ENCODE measurements at places on chromosomes 2 and 18.

DNA sequence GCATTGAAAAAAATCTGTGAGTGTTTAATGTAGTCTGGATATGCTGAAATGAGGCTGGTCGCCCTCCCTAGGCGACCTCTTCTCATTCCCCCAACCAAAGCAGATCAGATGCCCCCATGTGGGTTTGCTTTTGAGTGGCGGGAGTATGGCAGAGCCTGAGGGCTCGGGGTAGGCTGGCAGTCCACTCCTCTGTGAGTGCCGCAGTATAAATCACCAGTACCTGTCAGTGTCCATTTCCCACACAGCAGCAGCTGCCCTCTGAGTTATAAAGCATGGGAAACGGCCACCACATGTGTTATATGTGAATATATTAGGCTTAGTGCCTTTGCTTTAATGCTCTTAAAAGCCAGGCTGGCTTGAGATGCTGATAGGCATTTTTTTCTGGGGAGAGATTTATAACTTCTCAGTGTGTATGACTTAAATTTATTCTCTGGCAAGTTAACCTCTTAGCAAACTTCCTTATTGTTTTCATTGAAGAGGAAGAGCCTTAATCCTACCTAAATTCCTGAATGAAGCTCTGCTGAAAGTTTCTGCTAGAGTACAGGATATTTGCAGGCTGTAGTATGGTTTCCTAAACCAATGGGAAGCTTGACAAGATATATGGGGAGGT lies 3.8 kb downstream of the DCC start:
- DNase-seq, result no peak

DNA sequence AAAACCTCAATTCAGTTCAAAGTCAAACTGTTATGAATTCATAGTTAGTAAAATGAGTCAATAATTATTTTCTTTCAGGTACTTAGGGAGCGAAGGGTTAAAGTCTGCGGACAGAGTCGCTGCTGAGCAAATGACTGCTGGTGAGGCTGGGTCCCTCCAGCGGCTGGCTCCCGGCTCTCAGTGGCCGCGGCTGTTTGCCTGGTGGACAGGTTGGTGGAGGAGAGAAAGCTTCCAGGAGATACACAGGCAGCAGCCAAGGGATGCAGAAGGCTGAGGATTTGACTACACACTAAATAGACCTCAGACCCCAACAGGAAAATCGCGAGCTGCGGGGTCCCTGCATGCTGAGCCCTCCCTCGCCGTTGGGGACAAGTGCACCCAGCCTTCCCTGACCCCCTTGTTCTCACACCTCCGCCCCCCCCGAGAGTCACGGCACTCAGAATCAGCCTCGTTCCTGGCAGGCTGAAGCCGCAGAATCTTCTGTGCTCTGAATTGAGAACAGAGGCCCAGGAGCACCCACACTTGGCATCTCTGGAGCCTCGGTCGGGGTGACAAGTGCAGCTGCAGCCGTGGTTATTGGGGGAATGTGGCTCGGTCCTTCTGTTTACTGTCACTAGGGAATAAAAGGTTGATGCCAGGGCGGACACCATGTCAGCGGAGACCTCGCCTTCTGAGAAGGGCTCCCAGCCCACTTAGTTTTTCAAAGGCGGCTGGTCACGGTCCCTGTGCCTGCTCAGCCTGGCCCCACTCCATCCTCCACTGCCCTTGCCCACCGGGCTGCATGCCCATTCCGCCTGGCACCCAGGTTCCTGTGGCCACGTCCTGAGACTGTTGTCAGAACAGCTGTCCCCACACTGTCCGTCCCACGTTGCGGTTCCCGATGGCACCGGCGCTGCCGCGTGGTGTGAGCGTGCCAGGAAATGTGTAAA lies 74.0 kb downstream of the SLC66A2 start:
- no peak for DNase-seq

DNA sequence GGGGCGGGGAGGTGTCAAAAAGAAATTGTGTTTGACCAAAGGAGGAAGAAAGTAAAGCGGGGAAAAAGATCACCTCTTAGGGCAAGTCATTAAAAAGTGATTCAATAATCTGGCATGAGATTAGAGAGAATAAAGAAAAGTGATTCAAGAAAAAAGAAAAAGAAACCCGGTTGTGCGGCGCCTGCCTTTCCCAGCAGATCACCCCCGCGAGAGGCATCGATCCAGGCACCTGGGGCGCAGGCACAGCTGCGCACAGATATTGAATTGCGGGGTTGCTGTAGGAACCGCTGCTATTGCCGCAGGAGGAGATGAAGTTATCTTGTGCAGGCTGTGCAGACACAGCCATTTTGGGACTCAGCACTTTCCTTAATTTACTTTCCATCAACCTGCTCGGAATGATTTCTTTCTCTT lies 71.2 kb downstream of the PLB1 start:
- no peak for DNase-seq

DNA sequence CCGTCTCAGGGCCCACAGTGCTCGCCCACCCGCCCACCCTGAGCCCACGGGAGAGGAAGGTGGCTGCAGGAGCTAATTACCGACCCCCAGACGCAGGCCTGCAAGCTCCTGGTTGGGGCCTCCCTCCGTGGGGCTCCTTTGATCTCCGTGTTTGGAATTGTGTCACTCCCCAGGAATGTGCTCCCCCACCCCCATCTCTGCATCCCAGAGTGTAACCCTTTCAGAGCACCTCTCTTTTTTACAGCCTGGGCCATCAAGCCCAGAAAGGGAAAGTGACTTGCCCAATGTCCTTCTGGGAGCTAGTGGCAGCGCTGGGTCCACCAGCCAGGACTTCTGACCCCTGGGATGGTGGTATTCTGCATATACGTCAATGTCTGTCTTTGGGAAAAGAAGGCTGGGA lies 335.1 kb downstream of the CYRIA start:
- no peak for DNase-seq

DNA sequence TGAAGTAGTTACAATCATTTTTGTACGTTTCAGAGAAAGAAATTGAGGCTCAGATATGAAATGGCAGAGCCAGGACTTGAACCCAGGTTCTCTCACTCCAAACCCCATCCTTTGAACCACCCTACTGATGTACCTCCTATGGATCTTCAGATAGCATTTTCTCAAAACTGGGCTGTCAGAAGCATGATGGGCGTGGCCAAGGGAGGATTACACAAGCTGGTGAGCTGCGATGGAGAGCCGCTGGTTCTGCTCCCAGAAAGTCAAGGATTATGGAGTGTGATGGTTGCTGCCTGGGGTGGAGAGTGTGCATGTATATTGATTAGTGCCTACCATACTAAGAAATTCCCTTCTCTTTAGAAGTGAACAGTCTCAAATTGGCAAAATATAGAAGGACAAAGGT lies 47.0 kb upstream of the PPP1CB start:
- no peak for DNase-seq

DNA sequence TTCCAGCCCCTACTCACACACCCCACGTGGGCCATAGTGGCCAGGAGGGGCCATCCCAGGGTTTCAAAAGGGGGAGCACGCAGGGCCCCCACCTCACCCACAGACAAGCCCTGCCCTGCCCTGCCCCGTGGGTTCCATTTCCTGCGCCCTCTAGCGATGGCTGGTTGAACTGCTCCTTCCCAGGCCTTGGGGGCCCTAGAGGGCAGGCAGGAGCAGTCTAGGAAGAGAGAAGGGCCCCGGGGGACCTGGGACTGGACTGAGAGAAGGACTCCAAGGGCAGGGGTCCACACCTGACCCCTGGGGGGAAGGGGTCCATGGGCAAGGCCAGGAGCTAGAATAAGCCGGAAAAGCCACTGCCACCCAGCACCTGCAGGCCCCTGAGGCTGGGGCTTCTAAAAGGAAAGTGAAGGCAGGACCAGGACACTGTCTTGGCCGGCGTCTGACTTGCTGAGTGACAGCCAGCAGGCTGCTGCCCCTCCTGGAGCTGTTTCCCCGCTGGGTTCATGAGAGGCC lies 10.1 kb downstream of the CYP26B1 start:
- peak; percentile 55 for DNase-seq

DNA sequence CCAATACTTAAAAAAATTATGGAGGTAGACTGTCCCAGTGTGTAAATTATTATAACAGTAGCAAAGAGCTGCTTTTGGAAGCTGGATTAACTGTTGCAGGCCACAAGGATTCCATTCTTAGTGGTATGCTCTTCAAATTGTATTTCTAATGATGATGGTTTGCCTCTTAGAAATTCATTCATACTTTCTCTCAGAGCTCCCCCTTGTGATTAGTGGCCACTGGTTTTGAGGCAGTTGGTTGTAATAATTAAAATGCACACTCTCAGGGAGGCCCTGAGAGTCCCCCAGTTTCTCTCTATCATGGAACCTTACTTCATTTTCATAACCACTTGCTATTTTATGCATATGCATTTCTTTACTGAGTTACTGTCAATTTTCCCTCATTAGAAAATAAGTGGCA lies 122.5 kb downstream of the PLA2R1 start:
- no peak for DNase-seq

GRCh38 chr2:68798569-68798968 lies 64.0 kb downstream of the ARHGAP25 start:
- no peak for DNase-seq

DNA sequence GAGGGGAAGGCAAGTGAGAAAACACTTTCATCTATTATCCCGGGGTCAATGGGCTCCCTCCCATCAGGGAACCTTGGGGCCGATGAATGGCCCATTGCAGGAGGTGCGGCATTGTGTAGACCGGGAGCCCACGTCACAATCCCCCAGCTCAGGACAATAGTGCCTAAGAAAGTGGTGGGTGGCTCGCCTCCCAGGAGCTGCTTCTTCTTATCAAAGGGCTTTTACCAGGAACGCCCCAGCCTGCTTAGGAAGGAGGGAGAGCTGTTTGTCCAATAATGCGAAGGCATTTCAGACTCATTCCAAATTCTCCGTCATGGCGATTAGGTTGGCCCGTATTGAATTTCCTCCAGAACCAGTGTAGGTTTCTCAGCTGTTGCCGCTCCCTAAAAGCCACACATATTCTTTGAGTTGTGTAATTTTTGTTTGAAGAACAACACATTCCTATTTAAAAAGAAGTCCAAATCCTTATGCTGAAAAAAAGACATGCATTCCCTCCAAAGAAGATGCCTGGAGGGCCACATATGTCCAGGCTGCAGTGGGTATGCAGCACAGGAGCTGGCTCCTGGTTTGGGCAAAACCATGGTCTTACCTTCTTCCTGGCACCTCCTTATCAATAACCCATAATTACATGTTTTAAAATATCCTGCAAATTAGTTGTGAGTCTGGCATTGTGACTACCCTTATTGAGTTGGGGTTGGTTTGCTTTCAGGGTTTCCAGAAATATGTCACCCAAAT lies 264.7 kb downstream of the MYCN start:
- DNase-seq, result no peak

- no peak for DNase-seq
Observed at GRCh38 chr2:138718405-138718804, 61.8 kb downstream of the NXPH2 start.
